Panc1 (cell line): ENCODE measurements at places on chromosomes 2 and 18. TPM values are rescaled to one million over a fixed set of nuclear protein-coding genes. Genes with fewer than 3 reads are reported as not detected.

TUBA3E gene
- not detected for total RNA-seq

ERFE gene
- total RNA-seq, result 10.3 TPM

CCDC102B gene
- total RNA-seq, result 0.92 TPM

PDE1A gene
- total RNA-seq, result 0.08 TPM

INHBB gene
- 38.2 TPM for total RNA-seq

METAP1D gene
- 8.6 TPM for total RNA-seq

LRATD1 gene
- total RNA-seq, result 0.05 TPM

TUBB8B gene
- total RNA-seq, result not detected

- no peak for DNase-seq
Measured at GRCh38 chr2:241304039-241304670, 11.3 kb downstream of the HDLBP start.

DNA sequence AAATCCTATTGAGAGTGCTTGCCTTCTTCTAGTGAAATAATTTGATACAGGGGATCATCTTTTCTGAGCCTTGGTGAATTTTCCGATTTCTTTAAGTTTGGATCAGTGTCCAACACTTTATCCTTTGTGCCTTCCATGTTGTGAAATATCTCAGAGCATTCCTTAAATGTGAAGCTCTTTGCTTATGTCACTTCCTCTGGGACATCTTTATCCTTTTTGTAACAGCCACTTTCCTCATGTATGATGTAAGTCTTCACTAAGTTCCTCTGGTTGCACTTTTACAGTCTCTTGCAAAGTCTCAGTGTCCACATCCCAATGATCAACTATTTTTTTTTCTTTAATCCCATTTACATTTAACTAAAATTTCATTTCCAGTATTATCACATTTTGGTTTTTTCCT, 254.2 kb downstream of the EN1 start:
- no peak for DNase-seq

DNA sequence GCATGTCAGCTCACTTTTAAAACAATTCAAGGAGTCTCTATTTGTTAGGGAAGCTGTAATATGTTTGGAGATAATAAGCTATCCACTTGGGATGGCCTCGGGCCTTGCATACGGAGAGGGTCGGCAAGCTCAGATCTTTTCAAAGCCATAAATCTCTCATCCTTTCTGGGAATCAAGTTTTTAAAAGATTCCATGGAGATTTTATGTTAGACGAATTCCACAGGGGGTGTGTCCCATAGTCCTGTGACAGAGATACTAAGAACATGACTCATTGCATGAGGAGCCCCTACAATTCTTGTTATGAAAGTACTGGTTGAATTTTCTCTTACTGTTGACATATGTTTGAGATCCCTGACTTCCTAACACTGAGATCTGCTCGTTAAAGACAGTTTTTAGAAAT, 108.7 kb downstream of the FEZ2 start:
- DNase-seq, result no peak

DNA sequence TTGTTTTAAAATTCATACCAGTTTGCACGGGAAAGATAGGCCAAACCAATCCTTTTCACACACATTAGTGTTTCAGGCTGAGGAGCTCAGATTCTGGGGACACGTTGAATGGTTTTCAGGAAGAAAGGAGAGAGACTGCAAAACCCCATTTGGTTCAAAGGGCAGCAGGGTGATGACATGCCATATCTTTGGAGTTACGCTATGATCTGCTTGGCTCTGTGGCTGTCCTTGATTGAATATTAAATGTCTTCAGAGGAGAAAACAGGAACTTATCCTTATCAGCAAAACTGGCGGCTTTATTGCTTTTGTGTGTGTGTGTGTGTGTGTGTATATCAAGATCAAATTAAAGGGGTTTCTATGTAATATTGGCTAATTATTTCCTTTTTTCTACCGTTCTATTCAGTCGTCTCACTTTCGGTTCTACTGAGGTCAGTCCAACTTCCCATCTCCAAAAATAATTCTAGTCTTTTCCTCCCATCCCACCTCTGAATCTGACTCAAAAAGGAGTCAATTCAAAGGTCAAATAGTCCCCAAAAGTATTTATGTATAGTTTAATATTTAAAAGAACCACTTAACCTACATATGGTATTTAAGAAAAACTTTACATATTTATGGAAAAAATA, 292.9 kb upstream of the CCDC68 start:
- DNase-seq, result no peak

DNA sequence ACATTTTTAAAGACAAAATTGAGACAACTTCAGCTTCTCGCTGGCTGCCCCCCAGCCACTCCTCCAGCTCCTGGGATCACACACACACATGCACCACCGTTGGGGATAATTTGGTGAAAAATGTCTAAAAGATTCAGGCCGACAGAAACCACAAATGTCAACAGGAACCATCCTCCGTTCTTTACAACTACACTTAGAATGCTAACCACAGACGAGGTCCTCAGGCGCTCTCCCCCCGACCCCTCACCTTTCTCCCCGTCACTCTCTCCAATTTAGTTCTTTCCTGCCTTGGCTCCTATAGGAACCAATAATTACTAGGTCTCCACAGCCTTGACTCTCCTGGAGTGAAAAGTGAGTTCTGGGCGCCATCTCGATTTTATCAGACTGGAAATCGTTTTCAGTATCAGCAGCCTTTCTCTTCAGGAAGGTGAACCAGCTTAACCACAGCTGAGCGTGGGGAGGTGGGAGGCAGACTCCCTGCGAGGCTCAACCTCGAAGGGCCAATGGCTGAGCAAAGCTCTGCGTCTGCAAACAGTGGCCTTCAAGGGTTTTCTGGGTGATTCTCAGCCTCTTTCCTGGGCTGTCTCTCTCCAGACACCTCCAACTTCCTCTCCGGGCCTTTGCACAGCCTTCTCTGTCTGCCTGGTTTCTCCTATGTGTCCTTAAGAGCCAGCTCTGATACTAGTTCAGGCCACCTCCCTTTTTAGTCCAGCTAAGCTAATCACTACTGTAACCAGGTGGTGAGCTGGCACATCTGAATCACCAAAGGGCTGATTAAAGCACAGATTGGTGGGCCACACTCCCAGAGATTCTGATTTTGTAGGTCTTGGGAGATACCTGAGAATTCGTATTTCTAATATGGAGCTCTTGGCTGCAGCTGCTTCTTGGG, 115.7 kb upstream of the COPS8 start:
- no peak for DNase-seq

DNA sequence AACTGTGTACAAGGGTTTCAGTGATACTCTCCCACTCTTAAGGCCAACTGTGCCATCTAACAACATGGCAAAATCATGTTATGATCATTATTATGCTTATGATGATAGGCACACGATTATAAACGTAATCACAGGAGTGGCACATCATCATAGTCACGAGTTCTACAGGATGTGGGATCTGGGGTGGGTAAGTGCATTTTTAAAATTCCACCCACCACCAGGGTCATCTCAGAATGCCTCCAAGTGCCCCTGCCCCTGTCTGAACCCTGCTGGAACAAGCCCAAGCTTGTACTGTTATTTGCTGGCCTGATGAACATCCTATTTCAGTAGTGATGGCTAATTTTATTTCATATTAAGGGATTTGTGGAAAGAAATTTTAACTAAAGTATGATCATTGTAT, 117.8 kb downstream of the PTPRM start:
- no peak for DNase-seq

DNA sequence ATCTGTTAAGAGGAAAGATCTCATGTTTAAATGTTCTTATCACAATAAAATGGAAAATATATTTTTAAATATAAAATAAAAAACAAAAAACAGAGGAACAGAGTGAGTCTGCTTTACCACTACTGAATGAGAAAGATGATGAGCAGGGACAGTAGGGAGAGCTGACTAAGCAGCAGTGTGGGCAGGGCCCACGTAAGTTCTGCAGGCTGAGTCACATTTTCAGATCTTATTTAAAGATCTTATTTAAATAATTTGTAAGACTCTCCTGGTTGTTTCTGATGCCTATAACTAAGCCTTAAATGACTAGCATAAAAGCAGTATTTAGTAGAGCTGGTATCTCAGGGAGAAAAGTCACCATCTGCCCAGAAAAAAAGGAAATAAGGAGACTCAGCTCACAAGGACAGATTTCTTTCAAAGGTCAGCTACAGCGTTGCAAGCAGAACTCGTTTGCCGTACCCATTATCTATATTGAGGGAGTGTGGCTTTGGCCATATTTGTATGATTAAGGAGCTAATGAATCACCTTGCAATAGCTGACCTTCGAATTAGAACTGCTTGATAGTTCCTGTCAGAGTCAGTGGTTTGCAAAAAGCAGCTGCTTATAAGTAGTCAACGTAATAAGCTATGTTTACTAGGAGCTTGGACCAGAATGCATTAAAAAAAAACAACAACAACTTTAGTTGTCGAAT, 322.1 kb upstream of the CHAC2 start:
- DNase-seq, result no peak

- DNase-seq, result no peak
Measured at GRCh38 chr2:44926957-44927356, 14.5 kb upstream of the SIX3 start.

- DNase-seq, result no peak
Measured at GRCh38 chr2:88011011-88011410, 5.3 kb downstream of the RNU2-63P start.

- no peak for DNase-seq
Measured at GRCh38 chr18:75635096-75635495, 207.6 kb upstream of the SMIM21 start.

DNA sequence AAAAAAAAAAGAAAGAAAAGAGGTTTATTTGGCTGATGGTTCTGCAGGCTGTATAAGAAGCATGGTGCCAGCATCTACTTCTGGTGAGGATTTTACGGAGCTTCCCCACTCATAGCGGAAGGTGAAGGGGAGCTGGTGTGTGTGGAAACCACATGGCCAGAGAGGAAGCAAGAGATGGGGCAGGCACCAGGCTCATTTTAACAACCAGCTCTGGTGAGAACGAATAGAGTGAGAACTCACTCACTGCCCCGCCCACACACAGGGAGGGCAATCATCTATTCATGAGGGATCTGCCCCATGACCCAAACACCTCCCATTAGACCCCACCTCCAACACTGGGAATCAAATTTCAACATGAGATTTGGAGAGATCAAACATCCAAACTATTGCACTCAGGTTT, 68.5 kb downstream of the MOGAT1 start:
- no peak for DNase-seq

- DNase-seq, result no peak
Measured at GRCh38 chr2:179017773-179018357, 32.1 kb downstream of the CCDC141 start.

- no peak for DNase-seq
Measured at GRCh38 chr2:240353944-240354343, 81.5 kb upstream of the GPC1 start.

DNA sequence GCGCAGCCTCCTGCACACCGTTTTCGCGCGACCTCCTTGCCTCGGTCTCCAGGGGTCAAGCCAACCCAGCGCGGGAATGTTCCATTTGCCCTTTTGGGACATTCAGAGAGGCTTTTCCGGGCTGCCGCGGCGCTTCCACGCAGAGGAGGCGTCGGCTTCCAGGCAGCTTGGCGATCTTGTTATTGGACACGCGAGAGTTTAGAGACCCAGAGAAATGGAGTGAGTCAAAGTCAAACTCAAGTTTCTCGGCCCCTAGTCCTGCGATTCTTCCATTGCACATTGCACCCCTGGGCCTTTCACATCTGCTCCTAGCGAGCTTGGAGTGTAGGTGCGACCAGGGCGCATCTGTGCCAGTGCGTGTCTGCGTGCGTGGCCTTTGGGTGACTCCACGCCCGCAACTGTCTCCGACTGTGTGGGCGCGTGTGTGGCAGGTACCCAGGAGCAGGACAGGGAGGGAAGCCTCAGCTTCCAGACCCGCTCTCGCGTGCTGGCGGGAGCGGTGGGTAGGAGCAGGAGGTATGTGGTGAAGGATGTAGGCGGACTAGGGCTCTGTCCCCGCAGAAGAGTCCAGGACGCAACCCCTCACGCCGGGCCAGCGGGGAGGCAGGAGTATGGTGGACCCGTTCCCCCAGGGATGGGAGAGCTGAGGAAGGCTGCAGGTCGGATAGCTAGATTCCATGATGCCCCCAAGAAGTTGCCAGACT, 13.5 kb downstream of the SIX3 start:
- no peak for DNase-seq

GRCh38 chr2:3041246-3041645, 336.4 kb downstream of the EIPR1 start:
- DNase-seq, result no peak

- no peak for DNase-seq
Measured at GRCh38 chr2:44230378-44230777, 44.9 kb upstream of the SLC3A1 start.

DNA sequence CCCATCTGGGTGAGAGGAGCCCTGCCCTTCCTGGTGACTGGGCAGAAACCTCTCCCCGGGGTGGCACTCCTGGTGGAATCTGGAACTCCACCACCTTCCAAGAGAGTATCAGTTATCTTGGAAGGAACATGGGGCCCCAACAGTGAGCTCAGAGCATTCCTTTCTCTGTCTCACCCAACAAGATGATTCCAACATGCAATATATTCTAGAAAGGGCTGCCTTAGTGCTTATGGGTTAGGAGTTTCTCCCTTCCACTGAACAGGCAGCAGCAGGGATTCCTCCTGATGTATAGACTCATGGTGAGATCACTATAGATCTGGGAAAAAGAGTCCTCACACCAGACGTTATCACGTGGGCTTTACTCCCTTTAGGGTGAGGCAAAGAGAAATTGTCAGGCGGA, 147.1 kb downstream of the COL4A4 start:
- no peak for DNase-seq

- DNase-seq, result no peak
Measured at GRCh38 chr2:185335879-185336278, 402.7 kb upstream of the FSIP2 start.

DNA sequence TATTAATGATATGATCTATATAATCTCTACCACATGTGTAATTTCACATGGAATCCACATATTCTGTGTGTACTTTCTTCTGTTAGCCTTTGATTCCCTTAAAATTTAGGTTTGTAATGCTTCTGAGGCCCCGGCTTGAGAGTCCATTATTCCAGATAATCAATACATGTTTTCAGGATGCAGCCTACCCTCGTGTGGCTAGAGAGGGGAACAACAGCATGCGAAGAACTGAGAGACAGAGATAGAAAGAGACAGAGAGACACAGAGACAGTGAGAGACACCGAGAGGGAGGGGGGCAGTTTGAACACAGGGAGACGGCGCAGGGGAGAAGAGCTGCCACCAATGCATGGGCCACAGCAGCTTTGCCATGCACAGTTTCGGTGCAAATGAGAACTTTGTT, 185.4 kb downstream of the SNTG2 start:
- DNase-seq, result no peak

DNA sequence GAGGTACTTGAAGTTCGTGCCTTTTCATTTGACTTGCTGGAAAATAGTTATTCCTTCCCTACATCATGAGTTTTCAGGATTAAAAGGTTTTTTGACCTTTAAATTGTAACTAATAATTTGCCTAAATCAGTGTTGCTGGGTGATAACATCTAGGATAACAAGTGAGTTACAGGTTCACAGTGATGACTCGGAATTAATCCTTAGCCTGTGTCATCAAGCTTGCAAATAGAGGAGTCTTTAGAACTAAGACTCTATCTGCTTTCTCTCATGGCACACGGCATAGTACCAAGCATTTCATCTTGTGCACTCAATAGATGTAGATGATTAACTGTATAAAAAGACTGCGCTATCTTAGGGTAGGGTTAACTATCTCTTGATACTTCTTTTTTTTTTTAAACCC, 79.5 kb downstream of the CAMKMT start:
- DNase-seq, result no peak

- DNase-seq, result no peak
Measured at GRCh38 chr2:160387558-160388262, 105.9 kb downstream of the RBMS1 start.
